DMS53 (cell line): ENCODE measurements at places on chromosomes 3 and 15.

DNA sequence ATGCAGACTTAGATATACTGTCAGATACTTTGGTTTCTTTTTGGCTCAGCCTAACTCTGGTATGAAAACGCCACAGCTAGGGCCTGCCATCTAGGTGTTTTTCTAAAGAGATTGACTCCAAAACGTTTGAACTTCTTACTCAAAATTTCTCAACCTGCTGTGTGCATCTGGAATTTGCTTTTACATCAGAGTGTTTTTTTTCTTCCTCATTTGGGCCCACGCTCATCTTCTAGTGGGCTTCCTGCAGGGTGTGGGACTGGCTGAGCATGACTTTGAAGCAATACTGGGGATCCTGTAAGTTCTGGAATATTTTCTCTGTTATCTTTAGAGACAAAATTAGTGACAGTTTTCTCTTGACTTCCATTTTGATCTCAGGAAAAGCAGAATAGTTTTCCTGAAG is 117.8 kb downstream of the NR1D2 start:
- DNase-seq: no peak

DNA sequence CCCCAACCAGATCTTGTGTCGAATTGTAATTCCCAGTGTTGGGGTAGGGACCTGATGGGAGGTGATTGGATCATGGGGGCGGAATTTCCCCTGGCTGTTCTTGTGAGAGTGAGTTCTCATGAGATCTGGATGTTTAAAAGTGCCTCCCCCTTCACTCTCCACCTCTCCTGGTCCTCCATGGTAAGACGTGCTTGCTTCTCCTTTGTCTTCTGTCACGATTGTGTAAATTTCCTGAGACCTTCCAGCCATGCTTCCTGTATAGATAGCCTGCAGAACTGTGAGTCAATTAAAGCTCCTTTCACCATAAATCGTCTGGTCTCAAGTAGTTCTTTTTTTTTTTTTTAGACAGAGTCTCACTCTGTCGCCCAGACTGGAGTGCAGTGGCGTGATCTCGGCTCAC is 42.3 kb downstream of the NR1D2 start:
- DNase-seq: no peak

DNA sequence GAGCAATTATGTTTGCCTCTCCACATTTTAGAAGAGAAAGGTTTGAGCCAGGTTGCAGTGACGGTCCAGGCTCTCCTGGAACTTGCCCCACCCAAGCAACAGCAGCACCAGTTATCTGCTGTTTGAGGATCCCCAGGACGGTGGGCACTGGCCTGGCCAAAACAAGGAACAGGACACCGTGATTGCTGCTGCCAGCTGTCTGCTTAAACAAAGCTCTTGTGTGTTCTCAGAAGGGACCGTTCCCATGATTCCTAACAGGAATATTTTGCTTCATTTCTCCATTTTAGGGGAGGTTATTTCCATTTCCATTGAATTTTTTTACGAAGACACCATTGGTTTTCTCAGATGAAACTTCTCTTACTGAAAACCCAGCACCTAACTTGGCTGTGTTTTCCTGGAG is 66.4 kb upstream of the RPL35A start:
- DNase-seq: no peak

- DNase-seq: no peak
Measured at GRCh38 chr15:60373327-60373726, 24.5 kb downstream of the ANXA2 start.

DNA sequence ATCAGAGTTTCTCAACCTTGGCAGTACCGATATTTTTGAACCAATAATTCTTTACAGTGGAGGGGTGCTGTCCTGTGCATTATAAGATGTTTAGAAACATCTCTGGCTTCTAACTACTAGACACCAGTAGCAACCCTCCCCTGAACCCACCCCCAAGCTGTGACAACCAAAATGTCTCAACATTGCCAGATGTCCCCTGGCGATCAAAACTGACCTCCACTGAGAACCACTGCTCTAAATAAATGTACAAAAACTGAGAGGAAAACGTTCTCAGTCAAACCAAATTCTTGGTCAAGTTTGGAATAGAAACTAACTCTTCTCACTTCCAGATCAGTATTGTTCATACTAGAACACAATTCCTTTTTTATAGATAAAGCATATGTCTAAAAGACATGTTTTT is 58.5 kb downstream of the GPR160 start:
- DNase-seq: no peak

DNA sequence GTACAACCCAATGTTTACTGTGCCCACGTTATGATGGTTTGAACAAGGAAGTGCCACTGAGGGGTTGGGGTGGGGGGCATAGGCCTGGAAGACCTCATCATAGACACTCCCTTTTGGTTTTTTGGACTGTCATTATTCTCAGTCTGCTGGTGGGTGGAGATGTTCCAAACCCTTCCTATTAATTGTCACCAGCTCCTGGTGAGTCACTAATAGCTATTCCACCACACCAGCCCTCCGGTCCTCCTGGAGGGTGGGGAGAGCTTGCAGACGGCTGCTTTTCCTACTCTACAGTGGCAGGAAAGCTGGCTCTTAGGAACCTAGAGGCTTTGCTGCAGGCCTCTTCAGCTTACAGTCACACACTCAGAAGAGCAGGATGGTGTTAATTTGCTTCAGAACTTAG is 9.0 kb upstream of the COPG1 start:
- no peak for DNase-seq

GRCh38 chr3:14256046-14256445 is 77.4 kb downstream of the LSM3 start:
- DNase-seq: no peak

- no peak for DNase-seq
Measured at GRCh38 chr3:134685929-134686802, 35.3 kb upstream of the KY start.

DNA sequence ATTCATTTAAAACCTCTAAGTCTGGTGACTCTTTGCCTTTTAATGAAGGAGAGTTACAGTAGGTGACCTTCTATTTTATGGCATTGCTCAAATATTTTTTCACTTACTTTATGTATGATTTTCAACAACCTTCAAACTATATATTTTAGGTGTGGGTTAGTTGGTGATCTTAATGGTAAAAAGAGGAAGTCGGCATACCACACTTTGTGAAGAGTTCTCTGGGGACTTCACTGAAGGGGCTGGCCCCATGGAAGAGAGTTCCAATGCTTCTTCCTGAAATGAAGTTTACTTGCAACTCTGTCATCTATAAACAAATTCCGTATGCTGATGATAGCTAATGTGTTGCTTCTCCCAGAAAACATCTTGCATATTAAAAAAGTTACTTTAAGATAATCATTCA is 647.0 kb upstream of the SGO1 start:
- no peak for DNase-seq

- peak; percentile 9 for DNase-seq
Measured at GRCh38 chr3:112460519-112461195, 38.6 kb downstream of the BTLA start.

DNA sequence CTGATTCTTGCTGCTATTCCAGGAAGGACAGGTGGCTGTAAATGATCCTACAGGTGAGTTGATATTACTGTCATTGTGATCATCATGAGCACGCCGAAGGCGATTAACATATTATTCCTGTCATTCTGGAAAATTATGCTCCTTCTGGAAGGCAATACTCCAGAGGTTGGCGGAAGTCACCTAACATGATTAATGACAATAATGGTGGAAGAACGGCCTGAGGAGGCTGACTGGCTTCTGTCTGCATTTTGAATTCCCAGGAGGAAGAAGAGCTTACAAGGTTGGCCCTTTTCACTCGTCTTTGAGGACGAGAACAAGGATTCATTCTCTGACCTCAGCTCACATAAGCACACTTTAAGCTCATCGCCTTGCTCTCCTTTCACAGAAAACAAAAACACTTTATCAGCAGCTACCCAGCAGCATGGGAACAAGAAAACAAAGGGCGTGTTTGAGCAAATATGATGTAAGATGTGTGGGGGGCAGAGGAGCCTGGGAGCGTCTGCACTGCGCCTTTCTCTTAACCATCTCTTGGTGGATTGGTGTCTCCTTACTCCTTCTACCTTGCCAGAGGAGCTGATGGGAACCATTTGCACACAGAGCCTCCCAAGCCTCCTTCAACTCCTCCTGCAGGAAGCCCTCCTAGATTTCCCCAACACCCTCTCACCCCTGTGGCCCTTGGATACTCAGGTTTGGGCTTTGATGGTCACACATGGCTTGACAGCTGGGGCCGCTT is 23.0 kb downstream of the ACSBG1 start:
- DNase-seq: no peak

- DNase-seq: no peak
Measured at GRCh38 chr3:85167576-85167975, 208.8 kb downstream of the CADM2 start.

GRCh38 chr3:13655061-13655913 is 106.4 kb downstream of the FBLN2 start:
- DNase-seq: peak; percentile 45

DNA sequence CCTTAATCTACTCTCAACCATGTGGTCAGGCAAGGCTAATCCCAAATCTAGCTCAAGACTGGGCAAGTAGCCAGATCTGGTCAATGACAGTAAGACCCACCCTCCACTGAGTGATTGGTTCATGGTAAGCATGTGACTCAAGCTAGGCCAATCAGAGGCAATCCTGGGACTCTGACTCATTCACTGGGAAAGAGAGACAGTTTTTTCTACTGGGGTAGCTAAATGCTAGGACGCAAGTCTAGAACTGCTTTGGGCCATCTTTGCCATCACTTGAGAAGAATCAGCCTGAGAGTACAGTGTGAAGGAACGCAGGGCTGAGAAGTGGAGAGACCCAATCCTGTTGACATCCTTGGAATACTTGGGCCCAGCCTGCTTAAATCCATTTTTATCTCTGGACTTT is 9.4 kb upstream of the RAD18 start:
- peak; percentile 16 for DNase-seq

GRCh38 chr3:188232656-188233055 is 78.7 kb downstream of the LPP start:
- no peak for DNase-seq

GRCh38 chr3:38122712-38123290 is 14.1 kb downstream of the ACAA1 start:
- no peak for DNase-seq

- no peak for DNase-seq
Measured at GRCh38 chr3:39935261-39935660, 125.9 kb downstream of the MYRIP start.

DNA sequence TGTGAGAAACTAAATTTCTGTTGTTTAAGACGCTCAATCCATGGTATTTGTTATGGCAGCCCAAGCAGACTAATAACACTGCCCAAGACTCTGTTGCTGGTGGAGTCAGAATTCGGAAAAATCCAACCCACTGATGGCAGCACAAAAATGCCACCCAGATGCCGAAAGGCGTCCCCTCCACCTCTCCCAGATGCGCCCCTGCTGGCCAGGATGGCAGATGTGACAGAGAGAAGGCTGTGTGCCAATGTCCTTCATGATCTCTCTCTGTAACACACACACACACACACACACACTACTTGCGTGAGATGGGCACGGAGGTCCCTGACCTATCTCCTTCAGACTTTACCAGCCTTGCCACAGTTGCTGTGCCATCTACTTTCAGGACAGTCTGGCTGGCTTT is 10.9 kb upstream of the LYSMD4 start:
- DNase-seq: peak; percentile 4

GRCh38 chr15:34461730-34462129 is 24.1 kb upstream of the GOLGA8A start:
- no peak for DNase-seq

DNA sequence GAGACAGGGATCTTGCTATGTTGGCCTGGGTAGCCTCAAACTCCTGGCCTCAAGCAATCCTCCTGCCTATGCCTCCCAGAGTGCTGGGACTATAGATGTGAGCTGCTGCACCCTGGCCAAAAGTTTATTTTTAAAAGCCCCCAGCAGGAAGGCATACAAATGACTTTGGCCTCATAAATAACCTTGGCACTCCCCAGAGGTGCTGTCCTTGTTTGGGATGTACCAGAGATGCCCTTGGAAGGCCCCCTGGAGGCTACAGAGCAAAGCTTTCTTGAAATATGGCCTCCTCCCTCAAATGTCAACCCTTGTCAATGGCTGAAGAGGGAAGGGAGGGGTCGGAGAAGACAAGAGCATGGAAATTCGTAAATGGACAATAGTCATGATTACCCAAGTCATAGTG is 14.0 kb upstream of the RTP3 start:
- no peak for DNase-seq

DNA sequence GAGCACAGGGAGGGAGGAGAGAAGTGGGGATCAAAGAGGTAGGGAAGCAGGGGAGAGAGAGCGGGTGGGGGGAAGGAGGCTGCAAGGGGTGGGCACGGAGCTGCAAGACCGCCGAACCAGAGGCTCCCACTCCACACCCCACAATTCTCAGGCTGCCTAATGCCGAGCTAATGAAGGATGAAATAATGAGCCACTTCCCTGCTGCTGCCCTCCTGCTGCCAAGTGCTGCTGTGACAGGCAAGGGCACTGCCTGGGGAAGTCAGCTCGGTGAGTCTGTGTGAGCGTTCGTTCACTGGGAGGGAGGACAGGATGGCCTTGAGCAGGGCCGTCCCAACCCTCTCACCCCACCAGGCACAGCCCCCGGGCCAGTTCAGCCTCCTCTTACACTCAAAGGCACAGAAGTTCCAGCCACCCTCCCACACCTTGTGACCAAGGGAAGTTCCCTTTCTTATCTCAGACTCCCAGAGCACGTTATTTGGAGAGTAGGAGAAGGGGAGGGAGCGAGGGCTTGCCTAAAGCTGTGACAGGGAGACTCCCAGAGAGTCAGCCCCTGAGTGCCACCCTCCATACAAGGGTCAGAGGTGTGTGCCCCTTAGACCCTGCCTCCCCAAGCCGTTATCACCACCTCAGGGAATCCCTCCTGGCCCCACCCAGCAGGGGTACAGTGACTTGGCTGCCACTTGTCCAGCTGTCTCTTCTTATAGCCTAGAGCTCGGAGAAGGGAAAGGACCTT is 12.4 kb downstream of the GLYCTK start:
- DNase-seq: no peak

- peak; percentile 89 for DNase-seq
Measured at GRCh38 chr3:150469931-150470740, 62.0 kb downstream of the TSC22D2 start.

- DNase-seq: no peak
Measured at GRCh38 chr3:61719278-61719977, 158.1 kb downstream of the PTPRG start.

DNA sequence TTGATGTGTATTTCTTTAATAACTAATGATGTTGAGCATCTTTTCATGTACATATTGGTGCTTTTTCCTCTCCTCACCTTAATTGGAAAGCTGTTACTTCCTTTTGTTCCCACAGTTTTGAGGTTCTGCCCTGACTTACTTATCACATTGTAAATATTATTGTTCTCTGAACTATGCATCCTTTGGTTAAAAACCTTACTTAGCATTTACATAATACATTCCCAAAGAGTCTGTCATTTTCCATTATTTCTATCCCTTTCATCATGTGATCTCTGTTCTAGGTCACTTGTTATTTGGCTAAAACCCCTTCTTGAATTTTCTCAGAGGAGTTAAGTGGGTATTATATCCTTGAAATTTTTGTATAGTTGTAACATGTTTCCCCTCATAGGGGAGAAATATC is 33.0 kb downstream of the SLC12A6 start:
- DNase-seq: no peak

GRCh38 chr3:169846458-169847193 is 23.1 kb downstream of the LRRC31 start:
- DNase-seq: no peak

DNA sequence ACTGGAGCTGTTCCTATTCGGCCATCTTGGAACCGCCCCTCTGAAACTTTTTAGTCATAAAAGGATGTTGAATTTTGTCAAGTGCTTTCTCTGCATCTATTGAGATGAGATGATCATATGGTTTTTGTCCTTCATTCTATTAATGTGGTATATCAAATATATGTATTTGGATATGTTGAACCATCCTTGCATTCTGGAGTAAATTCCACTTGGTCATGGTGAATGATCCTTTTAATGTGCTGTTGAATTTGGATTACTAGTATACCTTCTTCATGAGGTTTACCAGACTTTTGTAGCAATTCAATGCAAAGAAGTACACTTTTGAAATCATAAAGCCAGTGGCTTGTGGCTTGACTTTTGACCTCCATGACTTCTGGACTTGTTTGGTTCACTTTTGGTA is 33.4 kb upstream of the XRN1 start:
- no peak for DNase-seq
